ENCODE measurements at places on chromosomes 12 and 14.

GRCh38 chr12:89793946-89794345 lies 85.3 kb upstream of the ATP2B1 start:
- no peak for DNase-seq

DNA sequence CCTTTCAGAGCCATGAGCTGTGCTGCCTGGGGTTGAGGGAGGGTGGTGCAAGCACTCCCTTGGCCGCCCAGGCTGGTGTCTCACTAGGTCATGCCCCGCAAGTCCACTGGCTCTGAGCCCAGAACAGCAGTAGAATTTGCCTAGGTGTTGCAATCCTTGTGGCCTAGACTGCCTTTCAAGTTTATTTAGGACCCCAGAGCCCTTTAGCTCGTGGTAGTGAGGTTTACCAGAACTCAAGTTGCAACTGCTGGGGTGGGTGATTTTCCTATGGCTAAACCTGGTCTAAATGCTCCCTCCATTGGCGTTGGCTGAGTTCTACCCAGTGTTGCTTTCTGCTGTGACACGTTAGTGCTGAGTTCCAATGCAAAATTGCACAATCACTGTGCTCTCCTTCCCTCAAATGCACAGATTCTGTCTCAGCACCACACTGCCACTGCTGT lies 287.2 kb downstream of the BCAT1 start:
- DNase-seq: no peak

- DNase-seq: no peak
Measured at GRCh38 chr12:78293059-78293686, 462.5 kb downstream of the NAV3 start.

- DNase-seq: no peak
Measured at GRCh38 chr12:11584221-11584855, 65.1 kb upstream of the ETV6 start.

- DNase-seq: no peak
Measured at GRCh38 chr12:66129934-66130266, 650 bp downstream of the LLPH start.

GRCh38 chr14:80100681-80101080 lies 110.6 kb downstream of the DIO2 start:
- DNase-seq: no peak

GRCh38 chr12:3177778-3178425 lies 100.7 kb downstream of the TSPAN9 start:
- no peak for DNase-seq

DNA sequence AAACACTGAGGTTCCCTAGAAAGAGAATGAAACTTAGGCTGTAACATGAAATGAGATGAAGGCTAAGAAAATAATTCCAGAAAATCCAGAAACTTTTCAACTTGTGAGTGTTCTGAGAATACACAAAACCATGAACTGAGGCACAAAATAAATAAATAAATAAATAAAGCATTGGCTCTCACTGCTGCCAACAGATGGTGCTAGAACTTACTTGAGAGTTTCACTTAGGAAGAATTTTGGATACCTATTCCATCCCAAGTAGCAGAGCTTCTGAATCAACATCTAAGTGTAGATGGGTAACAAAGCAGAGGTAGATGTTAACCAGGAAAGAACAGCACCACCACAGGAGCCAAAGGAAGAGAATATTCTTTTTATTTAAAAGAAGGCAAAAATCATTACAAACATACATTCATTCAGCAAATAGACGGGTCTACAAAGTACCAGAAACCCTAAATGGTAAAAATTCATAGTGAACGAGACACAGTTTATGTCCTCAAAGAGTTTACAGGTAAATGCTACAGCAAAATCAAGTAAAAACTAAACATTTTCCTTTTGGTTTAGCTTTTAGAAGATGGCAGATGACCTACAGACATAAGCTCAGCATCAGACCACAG lies 16.7 kb downstream of the EPS8 start:
- DNase-seq: no peak

GRCh38 chr12:132276066-132276826 lies 53.1 kb downstream of the GALNT9 start:
- no peak for DNase-seq

DNA sequence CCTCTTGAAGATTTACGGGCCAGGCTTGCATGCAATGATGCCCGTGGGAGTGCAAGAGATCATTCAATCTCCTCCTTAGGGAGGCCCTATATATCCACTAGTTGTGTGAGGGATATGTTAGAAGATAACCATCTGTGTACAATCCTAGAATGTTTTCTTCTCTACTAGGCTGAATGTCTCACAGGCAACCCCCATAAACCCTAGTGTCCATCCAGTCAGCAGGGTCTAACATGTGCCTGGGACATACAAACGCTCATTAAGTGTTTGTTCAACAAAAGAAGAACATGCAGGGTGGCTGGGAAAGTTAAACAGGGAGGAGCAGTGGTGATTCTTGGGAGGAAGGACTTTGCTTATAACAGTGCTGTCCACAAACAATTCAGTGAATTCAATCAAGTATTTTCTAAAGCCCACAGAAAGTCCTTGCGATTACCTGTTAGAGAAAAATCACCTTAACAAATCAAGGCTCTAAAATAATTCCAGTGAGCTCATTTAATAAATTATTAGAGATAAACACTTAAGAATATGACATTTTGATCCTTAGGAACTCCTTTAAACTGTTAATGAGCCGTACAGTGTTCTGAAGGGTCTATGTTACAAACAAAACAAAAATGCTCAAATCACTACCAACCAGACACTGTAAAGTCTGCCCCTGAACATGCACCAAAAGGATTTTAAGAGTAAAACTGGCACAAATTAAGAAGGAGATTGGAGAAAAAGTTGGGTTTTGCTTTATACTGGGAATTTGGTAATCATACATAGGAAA lies 96.6 kb upstream of the FERMT2 start:
- DNase-seq: no peak

DNA sequence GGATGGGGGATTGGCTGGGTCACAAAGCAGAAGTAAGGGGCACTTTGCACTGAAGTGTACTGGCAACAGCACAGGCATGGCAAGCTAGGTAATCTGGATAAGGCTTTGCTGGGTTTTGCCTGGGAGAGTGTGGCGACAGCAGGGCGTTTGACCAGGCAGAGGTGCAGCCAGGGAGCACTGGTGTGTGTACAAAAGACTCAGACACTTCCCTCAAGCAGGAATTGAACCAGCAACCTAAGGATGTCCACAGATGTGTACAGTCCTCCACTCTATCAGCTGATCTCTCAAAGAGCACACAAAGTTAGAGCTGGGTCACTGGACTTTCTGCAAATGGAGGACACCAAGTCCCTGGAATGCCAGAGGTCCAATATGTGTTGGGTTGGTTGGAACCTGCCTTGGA lies 15.4 kb upstream of the RNASE4 start:
- DNase-seq: no peak

DNA sequence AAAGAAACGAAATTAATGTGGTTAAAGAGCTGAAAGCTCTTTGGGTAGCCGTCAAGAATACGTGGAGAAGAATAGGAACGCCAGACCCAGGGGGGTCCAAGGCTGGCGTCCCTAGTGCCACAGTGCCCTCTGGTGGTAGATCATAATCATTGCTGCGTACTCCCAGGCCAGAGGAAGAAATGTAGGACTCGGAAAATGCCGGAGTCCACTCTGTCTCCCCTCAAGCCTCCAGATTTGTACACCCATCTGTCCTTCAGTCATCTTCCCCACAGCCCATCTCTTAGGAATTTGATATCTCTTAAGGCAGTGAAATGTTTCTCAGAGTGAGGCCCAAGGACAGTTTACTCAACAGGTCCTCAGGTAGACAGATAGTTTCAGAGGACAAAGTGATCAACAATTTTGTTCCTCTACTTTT lies 25.4 kb upstream of the PLEKHG6 start:
- peak; percentile 92 for DNase-seq

DNA sequence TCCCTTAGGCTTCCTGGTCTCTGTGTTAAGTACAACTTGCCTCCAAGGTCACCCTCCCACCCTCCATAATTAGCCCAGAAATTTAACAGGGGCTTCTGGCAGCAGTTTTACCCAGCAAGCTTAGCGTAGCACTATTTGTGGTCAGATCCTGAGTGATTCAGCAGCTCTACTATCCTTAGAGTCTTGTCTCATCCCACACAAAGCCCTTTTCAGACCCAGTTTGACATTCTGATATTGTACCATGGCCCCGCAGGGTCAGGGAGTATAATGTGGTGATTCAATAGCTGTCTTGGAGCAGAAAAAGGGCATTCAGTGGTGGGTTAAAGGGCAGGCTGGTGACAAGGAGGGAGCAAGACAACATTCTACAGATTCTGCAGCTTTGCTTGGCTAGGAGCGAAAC lies 153.8 kb upstream of the DDHD1 start:
- no peak for DNase-seq

GRCh38 chr12:11496157-11496851 lies 100.9 kb upstream of the PRB2 start:
- DNase-seq: no peak

- DNase-seq: no peak
Measured at GRCh38 chr14:74771399-74771798, 8.3 kb downstream of the YLPM1 start.

GRCh38 chr12:57866308-57867019 lies 19.9 kb upstream of the CTDSP2 start:
- no peak for DNase-seq

DNA sequence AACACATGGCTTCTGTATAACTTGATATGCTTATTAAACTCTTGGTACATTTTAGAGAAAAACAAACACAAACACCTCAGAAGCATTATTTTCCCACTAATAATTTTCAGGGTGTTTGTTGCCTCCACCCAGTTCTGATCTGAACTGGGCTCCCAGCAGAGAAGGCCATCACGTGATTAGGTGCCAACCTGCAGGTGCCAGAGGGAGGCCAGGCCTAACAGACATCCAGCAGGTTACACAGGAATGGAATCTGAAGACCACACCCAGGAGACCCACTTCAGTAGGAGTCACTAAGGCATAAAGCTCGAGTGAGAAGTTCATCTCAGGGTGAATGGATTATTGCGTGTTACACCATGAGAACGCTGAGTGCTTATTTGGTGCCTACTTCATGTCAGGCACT lies 8.9 kb downstream of the SLC6A12 start:
- DNase-seq: no peak

DNA sequence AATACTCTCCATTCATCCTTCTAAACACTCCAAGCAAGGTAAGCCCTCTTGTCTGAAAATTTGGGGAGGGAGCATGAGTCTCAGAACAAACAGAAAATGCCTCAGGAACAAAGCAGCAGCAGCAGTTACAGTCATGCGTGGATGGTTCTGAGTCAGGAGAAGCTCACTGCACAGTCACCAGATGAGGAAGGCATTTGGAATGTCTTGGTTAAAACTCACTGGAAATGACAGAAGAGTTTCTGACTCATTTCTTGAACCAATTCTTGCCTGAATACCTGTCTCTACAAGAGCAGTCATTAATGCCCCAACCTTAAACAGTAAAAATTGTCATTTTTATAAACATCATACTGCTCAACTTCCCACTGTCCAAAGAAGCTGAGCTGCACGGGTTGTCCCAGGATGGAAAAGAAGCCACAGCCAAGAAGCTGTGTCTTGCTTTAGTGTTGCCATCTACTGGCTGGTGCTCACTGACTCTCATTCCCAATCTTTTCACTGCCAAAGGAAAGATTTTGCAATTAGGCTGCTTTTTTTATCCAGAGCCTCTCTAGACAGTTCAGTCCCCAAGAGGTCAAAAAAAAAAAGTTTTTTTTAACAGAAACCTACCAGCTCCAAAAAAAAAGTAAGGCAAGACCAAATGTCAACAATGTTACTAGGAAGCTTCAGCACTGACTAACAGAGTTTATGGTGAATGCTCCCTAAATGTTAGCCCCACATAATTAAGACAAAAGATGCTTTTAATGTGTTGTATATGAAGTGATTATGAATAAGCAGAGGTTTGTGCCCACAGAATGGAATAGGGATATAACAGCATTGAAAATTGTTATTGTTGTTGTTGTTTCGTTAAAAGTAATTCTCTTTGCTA lies 40.4 kb downstream of the KICS2 start:
- DNase-seq: no peak

DNA sequence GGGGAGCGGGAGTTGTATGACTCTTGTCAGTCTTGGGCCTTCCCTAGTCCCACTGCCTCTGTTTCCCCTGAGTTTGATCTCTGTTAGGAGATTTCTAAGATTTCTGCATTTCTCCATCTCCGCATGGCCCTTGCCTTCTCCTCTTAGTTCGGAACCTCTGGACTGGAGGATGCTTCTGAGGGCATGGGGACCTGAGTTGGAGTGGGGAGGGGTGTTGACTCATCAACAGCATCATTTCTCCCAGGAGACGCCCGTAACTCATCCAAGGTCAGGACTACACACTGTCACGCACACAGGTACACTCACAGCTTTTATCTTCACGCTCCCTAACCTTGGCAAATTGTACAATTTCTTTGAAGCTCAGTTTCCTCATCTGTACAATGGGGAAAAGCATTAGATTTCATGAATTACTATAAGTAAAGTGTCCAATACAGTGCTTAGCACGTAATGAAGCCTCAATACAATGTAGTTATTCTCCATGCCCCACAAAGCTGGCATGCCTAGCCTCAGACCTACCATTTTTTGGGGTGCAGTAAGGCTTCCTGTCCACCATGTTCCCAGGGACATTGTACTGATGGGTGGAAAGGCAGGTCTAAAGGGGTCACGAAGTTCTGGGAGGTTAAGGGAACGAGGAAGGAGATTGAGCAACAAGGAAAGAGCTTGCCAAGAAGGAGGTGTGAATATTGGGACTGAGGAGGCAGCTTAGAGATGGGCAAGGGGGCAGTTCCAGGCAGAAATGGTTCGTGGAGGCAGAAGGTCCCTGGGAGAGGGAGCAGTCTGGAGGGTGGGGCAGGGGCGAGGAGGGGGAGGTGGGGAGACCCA lies 600 bp upstream of the LAG3 start:
- DNase-seq: no peak

DNA sequence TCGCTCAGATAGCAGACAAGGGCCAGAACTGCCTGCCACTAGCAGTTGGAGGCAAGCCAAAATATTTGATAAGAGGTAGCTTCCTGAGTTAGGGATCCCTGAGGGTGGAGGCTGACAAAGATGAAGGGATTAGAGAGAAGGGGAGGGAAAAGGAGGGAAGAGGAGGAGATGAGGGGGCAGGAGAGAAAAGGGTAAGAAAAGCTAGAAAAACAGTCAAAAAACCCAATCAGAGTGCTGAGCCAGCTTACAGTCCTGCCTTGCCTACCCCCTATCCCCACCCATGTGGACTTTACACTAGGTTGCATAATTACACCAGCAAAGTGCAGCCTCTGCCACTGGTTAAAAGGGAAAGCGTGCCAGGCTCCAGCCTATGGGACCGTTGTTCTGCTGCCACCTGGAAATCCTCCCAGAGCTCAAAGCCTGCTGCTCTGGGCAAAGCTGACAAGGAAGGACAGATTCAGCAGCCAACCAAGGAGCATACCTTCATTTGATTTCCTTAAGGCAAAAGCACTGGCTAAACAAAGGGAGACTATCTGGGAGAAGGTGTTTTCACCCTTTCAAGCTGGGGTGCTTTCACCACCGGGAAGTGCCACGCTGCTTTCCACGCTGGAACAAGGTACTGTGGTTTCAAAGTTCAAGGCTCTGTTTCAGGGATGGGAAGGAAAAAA lies 3.8 kb upstream of the NUMB start:
- DNase-seq: no peak

GRCh38 chr12:104399740-104400612 lies 56.8 kb upstream of the CHST11 start:
- DNase-seq: no peak
